Activated CD8-positive, alpha-beta T cell treated with anti-CD3 and anti-CD28 coated beads for 36 hours (primary cell): ENCODE measurements at places on chromosomes 11 and 22. TPM values are rescaled to one million over a fixed set of nuclear protein-coding genes. Genes with fewer than 3 reads are reported as not detected.

DNA sequence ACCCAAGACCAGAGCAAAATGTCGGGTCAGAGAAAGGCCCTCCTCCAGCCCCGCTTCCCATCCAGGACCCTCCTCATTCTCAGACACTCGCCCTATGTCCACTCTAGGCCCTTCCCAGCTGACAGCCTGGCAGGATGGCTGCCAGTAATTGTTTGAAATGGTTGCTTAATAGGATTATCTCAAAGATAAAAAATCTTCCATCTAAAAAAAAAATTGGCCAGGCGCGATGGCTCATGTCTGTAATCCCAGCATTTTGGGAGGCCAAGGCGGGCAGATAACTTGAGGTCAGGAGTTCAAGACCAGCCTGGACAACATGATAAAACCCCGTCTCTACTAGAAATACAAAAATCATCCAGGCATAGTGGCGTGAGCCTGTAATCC is 32.4 kb downstream of the SCGB1A1 start:
- no peak overlapping the region for H3K4me3 ChIP-seq
- no peak overlapping the region for H3K27ac ChIP-seq
- DNase-seq = no peak
- peaks cover 7% of the 10 kb centered on the region for H3K27me3 ChIP-seq

GRCh38 chr11:113404859-113405430 is 17.4 kb downstream of the ANKK1 start:
- H3K27ac ChIP-seq = no peak overlapping the region
- H3K4me1 ChIP-seq = no peaks in the 10 kb centered on the region
- H3K4me3 ChIP-seq = no peak overlapping the region
- H3K36me3 ChIP-seq = no peaks in the 10 kb centered on the region

GRCh38 chr22:26414347-26414746 is 14.7 kb upstream of the ASPHD2 start:
- no peak overlapping the region for H3K4me3 ChIP-seq
- no peaks in the 10 kb centered on the region for H3K36me3 ChIP-seq
- no peak overlapping the region for H3K27ac ChIP-seq
- DNase-seq = no peak
- peaks cover 2% of the 10 kb centered on the region for H3K27me3 ChIP-seq

DNA sequence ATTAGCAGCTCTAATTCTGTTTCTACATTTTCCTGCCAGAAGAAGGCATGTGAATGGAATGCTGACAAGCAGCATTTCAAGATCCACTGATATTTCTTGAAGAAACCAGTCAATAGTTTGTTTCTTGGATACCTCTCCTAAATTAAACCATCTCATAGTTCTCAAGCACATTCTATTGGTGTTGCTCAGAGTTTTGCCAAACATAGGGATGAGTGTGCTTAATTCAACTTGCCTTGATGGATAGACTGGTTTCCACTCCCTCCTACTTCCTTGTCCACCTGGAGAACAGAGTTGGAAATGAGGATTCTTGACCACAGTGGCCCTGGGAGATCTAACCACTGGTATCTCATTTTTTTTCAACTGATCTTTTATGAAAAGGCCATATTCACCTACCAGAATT is 29.8 kb upstream of the DDX10 start:
- peaks cover 18% of the 10 kb centered on the region for H3K27me3 ChIP-seq
- no peaks in the 10 kb centered on the region for H3K4me1 ChIP-seq
- H3K27ac ChIP-seq = no peak overlapping the region
- DNase-seq = no peak
- no peak overlapping the region for H3K4me3 ChIP-seq
- H3K36me3 ChIP-seq = no peaks in the 10 kb centered on the region

GRCh38 chr11:65065851-65066250 is 7.5 kb upstream of the NAALADL1 start:
- DNase-seq = no peak
- H3K4me3 ChIP-seq = no peak overlapping the region
- no peaks in the 10 kb centered on the region for H3K36me3 ChIP-seq
- peaks cover 4% of the 10 kb centered on the region for H3K4me1 ChIP-seq

TTLL8 gene
- total RNA-seq = not detected

DNA sequence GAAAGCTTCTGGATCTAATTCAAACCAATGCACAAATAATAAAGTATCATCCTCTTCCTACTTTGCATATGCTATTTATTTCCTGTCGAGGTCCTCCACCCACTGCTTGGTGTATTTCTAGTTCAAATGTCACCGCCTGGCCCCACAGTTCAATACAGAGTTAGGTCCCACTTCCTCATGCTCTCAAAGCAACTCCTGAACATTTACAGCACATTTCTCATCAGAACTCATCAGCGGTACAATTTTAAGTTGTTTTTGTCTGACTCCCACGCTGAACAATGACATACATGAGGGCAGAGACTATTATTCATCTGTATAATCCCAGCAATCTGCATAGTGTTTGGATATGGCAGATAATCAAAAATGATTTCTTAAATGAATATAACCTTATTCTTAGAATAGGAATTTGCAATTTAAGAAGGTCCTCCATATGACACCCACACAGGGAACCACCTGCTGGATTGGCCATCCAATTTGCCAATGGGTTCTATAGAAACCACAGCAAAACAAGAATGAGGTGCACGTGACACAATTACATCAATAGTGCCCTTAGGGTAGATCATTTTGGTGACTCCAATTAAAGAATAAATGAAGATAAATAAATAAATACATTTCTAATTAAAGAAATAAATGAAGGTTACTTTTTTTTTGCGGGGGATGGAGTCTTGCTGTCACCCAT is 54.2 kb downstream of the SLC25A17 start:
- H3K27me3 ChIP-seq = no peaks in the 10 kb centered on the region
- H3K36me3 ChIP-seq = peaks cover 8% of the 10 kb centered on the region
- H3K4me1 ChIP-seq = peaks cover 17% of the 10 kb centered on the region
- peak overlapping the region; percentile 86 for H3K27ac ChIP-seq
- H3K4me3 ChIP-seq = no peak overlapping the region

DNA sequence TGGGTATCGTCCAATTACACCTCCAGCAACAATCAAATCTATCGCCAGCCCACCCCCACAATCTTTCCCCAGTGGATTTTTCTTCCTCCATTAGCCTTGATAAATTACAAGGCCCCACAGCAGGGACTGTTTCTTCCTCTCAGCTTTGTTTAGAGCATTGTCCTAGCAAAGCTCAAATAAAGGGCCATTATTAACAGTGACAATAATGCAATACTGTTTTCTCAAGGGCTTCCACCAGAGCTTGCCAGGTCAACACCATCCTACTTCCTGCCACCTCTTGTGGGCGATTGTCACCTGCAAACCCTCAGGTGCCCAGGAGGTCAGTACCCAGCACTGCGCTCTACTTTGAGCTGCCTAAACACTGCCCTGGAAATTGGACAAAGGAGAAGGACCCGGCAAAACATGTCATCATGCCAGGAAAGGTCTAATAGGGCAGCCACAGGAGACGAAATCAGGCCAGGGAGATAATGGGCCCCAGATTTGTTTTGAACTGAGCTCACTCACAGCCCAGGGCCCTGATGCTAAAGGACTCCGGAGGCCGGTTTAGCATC is 95.2 kb downstream of the ABTB2 start:
- no peak for DNase-seq
- H3K36me3 ChIP-seq = no peaks in the 10 kb centered on the region
- H3K4me3 ChIP-seq = no peak overlapping the region
- H3K27me3 ChIP-seq = no peaks in the 10 kb centered on the region
- H3K4me1 ChIP-seq = peaks cover 5% of the 10 kb centered on the region
- no peak overlapping the region for H3K27ac ChIP-seq

GRCh38 chr22:30744224-30744623 is 49.5 kb downstream of the OSBP2 start:
- H3K4me1 ChIP-seq = peaks cover 43% of the 10 kb centered on the region
- no peaks in the 10 kb centered on the region for H3K36me3 ChIP-seq
- H3K27me3 ChIP-seq = peaks cover 4% of the 10 kb centered on the region
- H3K27ac ChIP-seq = peak overlapping the region; percentile 52
- H3K4me3 ChIP-seq = no peak overlapping the region

FOLR1 gene
- not detected for total RNA-seq

DNA sequence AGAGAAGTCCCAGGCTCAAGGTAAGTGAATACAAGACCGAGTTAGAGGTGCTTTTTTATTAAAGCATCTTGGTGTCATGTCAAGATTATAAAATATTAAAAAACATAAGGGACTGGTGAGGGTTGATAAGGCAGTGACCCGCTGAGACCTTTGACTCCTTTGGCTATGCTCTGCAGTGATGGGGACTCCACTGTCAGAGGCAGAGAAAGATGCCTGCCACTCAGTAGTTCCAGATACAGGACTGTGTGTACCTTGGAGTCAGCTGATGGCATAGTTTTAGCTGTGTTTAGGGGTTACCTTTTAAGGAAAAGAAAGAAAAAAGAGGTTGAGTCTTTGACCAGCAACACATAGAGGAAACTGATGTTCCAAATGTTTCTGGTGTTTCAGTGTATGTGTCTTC is 40.8 kb downstream of the SHISA8 start:
- peak overlapping the region; percentile 70 for H3K27ac ChIP-seq
- H3K36me3 ChIP-seq = peaks cover 75% of the 10 kb centered on the region
- no peak overlapping the region for H3K4me3 ChIP-seq
- H3K4me1 ChIP-seq = peaks cover 52% of the 10 kb centered on the region
- no peak for DNase-seq

MLC1 gene
- 1.3 TPM for total RNA-seq

DNA sequence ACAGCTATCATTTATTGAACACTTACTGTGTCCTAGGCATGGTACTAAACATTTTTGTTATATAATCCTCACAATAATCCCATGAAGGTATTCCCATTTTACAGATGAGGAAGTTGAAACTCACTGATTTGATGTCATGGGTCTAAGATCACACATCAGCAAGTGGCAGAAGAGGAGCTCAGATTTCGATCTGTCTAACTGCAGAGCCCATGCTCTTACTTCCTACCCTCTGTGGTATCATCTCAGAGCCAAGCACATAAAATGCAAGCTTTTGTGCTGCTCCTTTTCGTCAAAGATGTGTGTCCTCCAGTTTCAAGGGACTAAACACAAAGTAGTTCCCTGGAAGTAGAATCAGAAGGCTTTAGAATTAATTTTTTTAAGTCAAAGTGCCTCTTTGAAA is 71.1 kb downstream of the ARFGAP2 start:
- no peak overlapping the region for H3K27ac ChIP-seq
- no peaks in the 10 kb centered on the region for H3K36me3 ChIP-seq
- H3K4me1 ChIP-seq = no peaks in the 10 kb centered on the region

DNA sequence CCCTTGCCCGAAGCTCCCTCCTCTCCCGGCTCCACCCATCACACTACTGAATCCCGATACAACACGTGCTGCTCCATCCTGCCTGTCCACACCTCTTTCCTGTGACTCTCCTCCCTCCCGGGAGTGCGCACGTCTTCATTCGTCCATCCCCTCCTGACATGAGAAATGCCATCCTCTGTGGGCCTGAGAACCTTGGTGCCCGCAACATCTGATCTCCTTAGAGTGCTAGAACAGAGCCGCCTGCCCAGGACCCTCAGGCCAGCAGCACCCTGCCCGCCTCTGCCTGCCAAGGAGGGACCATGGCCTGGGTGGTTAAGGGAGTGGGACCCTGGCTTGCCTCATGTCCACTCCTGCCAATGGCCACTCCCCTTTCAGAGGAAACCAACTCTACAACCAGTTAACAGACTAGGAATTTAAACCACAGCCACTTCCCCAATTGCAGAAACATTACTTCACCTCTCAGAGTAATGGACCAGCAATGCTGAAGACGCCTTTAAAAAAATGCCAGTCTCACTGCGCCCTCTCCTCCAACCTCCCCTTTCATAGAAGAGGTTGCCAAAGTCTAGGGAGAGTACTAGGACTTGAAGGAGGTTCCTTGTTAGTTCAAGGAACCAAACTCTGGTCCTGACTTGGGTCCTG is 466.3 kb downstream of the OPCML start:
- H3K4me1 ChIP-seq = peaks cover 7% of the 10 kb centered on the region
- DNase-seq = no peak
- H3K27ac ChIP-seq = no peak overlapping the region

GRCh38 chr11:1761110-1761856 is 2.4 kb downstream of the CTSD start:
- no peak for DNase-seq
- peaks cover 10% of the 10 kb centered on the region for H3K36me3 ChIP-seq

DNA sequence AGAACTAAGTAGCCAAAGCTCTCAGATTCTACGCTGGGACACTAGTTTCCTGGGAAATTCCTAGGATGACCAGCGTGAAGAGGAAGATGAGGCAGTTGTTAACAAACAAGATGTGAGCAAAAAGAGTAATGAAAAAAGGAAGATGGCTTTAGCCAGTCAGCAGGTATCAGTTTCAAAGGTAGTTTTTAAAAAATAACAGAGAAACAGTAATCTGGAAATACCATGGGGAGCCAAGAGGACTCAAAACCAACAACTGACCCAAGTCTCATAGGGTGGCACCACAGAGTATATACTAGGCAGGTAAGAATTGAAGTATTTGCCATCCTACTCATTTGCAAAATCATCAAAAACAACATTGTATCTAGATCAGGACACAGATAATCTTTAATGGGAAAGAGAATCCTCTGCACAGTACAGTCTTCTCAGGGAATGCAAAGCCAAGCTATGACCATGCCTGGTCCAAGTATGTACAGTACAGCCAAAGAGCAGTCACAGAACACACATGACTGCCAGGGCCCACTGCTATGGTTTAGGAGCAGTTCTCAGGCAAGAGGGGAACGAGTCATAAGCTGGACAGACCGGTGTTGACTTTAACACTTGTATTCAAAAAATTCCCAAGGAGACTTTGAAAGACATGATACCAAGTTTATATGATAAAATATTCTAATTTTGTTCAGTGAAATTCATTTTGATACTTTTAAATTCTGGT is 20.6 kb downstream of the MSANTD4 start:
- no peaks in the 10 kb centered on the region for H3K27me3 ChIP-seq
- peaks cover 6% of the 10 kb centered on the region for H3K4me1 ChIP-seq
- H3K36me3 ChIP-seq = peaks cover 74% of the 10 kb centered on the region

GRCh38 chr11:61092280-61092766 is 10.0 kb upstream of the CD5 start:
- peak overlapping the region; percentile 99 for H3K27ac ChIP-seq
- H3K4me3 ChIP-seq = peak overlapping the region; percentile 91
- peaks cover 64% of the 10 kb centered on the region for H3K4me1 ChIP-seq
- DNase-seq = peak; percentile 84
- H3K27me3 ChIP-seq = no peaks in the 10 kb centered on the region

DNA sequence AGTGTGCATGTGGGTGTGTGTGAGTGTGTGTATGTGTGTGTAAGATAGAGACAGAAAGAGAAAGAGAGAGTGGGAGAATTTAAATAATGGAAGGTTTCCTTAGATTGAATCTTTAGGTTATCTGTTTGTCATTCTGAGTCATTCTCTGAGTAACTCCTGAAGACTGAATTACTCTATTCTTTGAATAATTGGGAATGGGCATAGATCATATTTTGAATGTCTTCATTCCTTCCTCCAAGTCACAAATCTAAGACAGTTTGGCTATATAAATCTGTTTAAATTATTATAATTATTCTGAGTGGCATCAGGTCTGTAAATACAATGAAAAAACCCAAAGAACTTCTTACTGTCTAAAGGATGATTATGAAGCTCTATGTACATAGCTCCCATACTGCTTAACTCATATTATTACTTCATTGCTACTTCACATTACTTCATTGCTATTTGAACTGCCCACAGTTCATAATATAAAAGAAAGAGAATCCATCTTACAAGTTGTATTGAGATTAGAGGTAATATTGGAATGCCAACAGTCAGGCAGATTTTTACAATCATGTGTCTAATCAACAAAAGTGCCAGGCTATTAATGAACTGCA is 346.6 kb upstream of the CCDC179 start:
- no peaks in the 10 kb centered on the region for H3K36me3 ChIP-seq
- no peak overlapping the region for H3K4me3 ChIP-seq
- H3K27ac ChIP-seq = no peak overlapping the region
- H3K4me1 ChIP-seq = no peaks in the 10 kb centered on the region
